Central memory CD4-positive, alpha-beta T cell (primary cell): ENCODE measurements at places on chromosomes 11 and 22.

GRCh38 chr11:123905826-123906225, 3.9 kb downstream of the OR8D4 start:
- no peak for DNase-seq

DNA sequence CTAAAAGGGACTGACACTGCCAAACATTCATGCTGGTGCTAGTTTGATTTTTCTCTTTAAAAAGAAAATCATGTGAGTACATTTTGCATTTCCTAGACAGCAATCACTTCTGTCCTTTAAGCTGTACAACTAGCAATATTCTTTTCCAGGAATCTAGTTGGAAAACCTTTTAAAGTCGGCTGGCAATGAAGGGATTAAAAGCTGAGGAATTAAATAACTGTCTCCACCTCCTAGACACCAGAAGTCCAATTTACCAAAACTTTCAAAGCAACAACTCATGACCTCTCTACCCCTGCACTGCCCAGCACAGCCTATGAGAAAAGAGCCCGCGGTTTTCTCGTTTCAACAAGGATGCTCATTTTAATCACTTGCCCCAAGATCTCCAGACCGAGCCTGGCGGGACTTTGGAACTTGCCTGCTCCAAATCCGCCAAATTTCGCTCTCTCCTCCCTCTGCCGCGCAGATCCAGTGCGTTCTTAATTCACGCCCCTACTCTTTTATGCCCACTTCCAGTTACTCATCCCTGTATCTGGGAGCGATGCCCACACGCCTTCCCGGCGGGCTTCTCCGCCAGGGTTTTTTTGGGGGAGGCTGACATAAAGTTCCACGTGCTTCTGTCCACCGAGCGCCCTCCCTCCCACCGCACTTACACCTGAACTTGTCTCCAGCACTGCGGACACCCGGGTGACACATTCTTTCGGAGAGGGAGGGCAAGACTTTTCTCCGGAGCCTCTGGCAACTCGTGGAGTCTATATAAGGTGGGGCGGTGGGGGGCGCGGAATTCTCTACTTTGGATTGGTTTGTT, 2.5 kb downstream of the MPPED2 start:
- DNase-seq: no peak

DNA sequence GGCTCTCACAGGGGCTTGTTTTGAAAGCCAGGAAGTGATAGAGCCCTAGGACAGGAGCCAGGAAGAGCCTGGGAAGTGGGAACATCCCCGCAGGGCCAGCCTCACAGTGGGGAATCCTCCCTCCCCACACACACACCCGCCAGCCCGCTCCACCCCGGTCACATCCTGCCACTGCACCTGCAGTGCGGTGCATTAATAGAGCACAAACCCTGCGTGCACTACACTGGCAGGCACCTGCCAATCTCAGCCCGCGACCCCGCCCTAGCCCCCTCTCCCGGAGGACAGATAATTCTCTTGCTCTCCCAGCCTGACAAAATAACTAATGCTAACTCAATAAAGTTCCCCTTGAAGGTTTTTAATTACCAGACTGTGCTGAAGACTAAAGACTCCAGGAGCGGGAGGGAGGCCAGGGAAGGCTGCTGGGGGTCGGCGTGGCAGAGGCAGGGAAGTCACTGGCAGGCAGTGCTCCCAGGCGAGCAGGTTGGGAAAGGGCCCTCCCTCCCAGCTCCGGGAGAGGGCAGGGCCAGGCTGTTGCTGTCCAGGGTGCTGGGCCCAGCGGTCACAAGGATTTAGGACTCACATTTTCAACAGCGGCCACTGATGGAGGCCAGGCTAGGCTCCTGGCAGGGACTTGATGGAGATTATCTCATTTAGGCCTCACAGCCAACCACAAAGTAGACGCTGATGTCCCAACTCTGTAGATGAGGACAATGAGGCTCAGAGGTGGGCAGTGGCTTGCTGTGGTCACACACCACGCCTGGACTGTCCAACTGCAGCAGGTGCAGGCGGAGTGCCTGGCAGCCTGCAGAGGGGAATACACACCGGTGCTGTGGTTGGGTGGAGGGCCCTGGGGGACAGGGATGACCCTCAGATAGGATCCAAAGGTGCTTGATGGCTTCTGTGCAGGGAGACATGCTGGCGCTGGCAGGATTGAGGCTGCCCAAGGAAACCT, 23.9 kb upstream of the TCF20 start:
- peak; percentile 45 for DNase-seq

GRCh38 chr11:10072142-10072541, 221.9 kb downstream of the SBF2 start:
- DNase-seq: no peak

DNA sequence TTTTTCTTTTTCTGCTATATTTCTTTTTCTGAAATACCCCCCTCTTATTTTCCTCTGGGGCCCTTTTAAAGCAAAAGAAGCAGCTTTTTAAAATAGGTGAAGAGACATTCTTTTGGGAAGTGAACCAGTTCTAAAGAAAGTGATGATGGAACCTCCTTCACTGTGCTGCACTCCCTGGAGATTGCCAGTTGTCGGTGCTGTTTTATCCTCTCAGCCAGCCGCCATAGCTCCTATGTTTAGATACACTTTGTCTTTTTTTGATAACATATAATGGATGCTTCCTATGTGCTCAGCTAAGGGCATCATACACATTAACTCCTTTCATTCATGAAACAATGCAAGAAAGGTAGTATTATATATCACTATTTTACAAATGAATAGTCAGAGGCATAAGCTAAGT, 14.0 kb downstream of the CFAP300 start:
- DNase-seq: no peak

DNA sequence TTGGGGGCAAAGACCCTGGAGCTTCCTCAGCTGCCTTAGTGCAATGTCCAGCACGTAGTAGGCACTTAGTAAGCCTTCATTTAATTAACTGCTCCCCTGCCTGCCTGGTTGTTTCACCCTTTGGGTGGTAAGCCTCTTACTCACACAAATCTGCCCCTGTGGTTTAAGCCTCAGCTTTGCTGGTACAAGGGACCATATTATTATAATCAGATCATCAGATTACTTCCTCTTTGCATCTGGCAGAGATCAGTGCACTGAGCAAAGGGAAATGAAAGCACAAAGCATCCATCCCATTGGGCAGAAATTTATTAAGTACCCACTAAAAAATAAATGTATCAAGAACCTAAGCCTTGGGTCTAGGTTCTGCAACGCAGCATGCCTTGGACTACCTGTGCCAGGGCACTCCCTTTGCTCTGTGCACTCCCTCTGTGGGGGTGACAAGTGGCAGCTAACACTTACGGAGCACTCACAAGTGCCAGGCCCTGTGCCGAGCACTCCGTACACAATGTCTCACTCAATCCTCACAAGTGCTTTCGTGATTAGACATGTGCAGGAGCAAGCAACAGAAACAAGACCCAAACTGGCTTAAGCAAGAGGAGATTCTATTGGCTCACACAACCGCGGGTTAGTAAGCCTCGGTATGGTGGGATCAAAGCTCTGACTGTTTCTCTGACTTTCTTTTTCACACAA, 34.9 kb upstream of the DAGLA start:
- no peak for DNase-seq

GRCh38 chr11:32255841-32256240, 165.0 kb downstream of the RCN1 start:
- DNase-seq: no peak

DNA sequence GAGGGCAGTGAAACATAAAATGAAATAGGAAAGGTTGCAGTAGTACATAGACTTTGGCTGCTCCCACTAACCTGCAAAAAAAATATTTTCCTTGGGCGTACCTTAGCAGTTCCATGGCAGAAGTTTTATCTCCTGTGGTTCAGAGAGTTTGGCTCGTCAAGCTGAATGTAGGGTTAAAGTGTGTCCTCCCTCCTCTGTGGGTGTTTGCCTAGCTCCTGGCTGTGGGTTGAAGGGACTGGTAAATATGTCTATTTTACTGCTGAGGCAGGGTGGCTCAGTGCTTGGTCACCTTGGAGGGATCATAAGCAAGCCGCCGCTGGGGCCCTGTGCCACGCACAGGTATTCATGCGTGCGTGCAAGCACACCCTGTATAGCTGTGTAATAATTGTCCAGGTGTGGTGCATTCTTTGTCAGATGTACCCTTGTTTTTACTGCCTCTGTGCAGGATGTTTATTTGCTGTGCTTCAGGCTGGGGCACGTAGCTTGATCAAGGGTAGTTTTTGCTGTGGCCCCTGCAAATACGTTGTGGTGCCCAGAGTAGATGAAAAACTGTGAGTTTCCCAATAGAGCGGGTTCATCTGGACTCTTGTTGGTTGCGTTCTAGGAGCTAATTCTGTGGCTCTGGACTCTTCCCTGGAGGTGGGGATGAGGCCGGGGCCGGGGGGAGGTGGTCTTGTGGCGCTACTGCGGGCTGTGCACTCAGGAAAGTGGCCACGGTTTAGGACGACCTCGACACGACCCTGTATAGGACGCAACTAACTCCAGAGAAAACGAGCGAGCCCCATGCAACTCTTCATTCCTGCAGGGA, 732 bp upstream of the SORL1 start:
- DNase-seq: no peak

DNA sequence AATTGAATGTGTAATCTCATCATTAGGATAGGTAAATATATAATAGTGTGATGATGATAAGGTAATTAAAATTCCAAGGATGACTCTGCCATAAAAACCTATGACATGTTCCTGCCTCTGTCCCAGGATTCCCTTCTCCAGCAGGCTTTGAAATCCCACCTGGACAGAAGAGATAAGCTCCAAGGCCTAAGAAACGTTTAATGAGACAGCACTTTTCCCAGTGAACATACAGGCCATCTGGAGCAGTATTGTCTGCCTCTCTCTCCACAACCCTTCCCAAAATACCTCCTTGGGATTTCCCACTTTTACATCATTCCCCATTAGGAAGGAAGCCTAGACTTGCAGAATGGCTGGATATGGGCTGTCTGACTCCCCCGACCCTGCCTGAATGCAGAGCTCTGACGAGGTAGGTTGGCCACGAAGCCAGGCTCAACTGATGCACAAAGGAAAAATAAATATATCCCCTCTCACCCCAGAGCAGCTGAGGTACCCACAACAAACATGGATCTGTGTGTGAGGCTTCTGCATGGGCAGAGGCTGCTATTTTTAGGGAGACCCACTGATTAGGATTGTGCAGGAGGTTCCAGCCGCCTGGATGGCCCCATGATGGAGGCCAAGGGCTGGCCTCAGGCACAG, 71.0 kb downstream of the TMPRSS5 start:
- no peak for DNase-seq
